ENCODE measurements at places on chromosomes 4 and X. TPM values are rescaled to one million over a fixed set of nuclear protein-coding genes. Genes with fewer than 3 reads are reported as not detected.

Gene PDLIM3
- 0.59 TPM for total RNA-seq

Gene NUDT6
- 8.4 TPM for total RNA-seq

Gene HS6ST2
- 0.20 TPM for total RNA-seq

Gene GPRIN3
- under 0.01 TPM for total RNA-seq

Gene KIT
- 0.78 TPM for total RNA-seq

Gene WDR13
- total RNA-seq = 83.7 TPM

Gene GPR143
- total RNA-seq = not detected

Gene IL13RA2
- total RNA-seq = 171 TPM

Gene SYN1
- total RNA-seq = 0.20 TPM

Gene KCNE5
- 0.98 TPM for total RNA-seq

Gene FGF13
- total RNA-seq = under 0.01 TPM

Gene SFRP2
- total RNA-seq = 4.8 TPM

Gene ITGB1BP2
- total RNA-seq = 1.8 TPM

Gene CENPI
- total RNA-seq = 30.7 TPM

Gene ATP6AP1
- 39.3 TPM for total RNA-seq

Gene MUC7
- total RNA-seq = not detected

Gene LNX1
- total RNA-seq = 0.78 TPM

Gene FAM9C
- not detected for total RNA-seq

Gene SLC25A31
- total RNA-seq = not detected

Gene RRH
- not detected for total RNA-seq

Gene TRIM60
- not detected for total RNA-seq

Gene TGIF2LX
- total RNA-seq = not detected

Gene GAGE13
- not detected for total RNA-seq

Gene TRIM61
- 1.2 TPM for total RNA-seq

Gene TCEAL2
- total RNA-seq = not detected

Gene ALAS2
- not detected for total RNA-seq

Gene CFAP299
- 2.7 TPM for total RNA-seq

Gene TKTL2
- not detected for total RNA-seq

Measured in subcutaneous preadipocyte (primary cell).